ENCODE measurements at places on chromosomes 7 and 10. TPM values are rescaled to one million over a fixed set of nuclear protein-coding genes. Genes with fewer than 3 reads are reported as not detected.
A peak's percentile ranks its signal among the peaks of the same experiment; 100 is the strongest.

DNA sequence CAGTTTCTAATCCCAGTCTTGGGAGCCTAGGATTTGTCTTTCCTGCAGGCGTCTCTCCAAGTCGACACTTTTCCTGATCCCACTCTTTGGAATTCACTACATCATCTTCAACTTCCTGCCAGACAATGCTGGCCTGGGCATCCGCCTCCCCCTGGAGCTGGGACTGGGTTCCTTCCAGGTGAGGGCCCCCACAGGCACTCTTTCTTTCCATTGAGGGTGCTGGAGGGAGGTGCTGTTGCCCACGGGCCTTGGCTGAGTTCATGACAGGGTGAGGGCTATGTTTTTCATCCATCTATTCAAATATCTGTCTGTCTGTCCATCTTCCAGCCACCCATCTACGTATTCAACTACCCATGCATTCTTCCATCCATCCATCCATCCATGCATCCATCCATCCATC, 12.6 kb downstream of the GHRHR start:
- no peaks in the 10 kb centered on the region for H3K36me3 ChIP-seq
- peak; percentile 19 for DNase-seq
- H3K4me3 ChIP-seq, result no peak overlapping the region
- H3K4me1 ChIP-seq, result no peaks in the 10 kb centered on the region
- no peak overlapping the region for H3K27ac ChIP-seq

DNA sequence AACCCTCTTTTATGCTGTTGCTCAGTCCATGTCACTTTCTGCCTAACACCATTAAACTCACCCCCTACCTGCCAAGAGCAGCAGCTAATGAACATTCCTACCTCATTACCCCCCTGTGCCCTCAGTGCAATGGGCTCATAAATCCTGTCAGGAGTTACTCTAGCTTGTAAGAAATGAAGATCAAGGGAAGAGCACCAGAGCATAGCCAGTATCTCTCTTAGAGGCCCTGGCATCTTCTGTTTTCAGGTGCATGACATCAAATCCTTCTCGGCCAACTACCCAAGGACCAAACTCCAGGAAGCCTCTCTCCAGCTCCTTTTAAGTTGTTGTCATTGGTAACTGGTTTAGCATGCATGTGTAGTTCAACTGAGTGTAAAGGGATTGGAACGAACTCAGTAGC, 75.1 kb downstream of the FOXI2 start:
- DNase-seq, result no peak
- no peaks in the 10 kb centered on the region for H3K4me1 ChIP-seq
- no peak overlapping the region for H3K27ac ChIP-seq
- H3K36me3 ChIP-seq, result no peaks in the 10 kb centered on the region
- no peak overlapping the region for H3K4me3 ChIP-seq
- H3K27me3 ChIP-seq, result peaks cover 16% of the 10 kb centered on the region

The HYAL4 gene
- polyA plus RNA-seq, result 0.78 TPM

- peaks cover 6% of the 10 kb centered on the region for H3K4me1 ChIP-seq
- no peak for DNase-seq
- no peaks in the 10 kb centered on the region for H3K36me3 ChIP-seq
- no peaks in the 10 kb centered on the region for H3K27me3 ChIP-seq
- no peak overlapping the region for H3K4me3 ChIP-seq
Measured at GRCh38 chr10:122316224-122316884, 45.3 kb downstream of the BTBD16 start.

- no peaks in the 10 kb centered on the region for H3K4me1 ChIP-seq
- no peak overlapping the region for H3K27ac ChIP-seq
- H3K27me3 ChIP-seq, result no peaks in the 10 kb centered on the region
- H3K4me3 ChIP-seq, result no peak overlapping the region
- no peaks in the 10 kb centered on the region for H3K36me3 ChIP-seq
- DNase-seq, result no peak
Measured at GRCh38 chr7:123432601-123433000, 101.8 kb downstream of the IQUB start.

- H3K4me1 ChIP-seq, result peaks cover 24% of the 10 kb centered on the region
- no peak for DNase-seq
- no peaks in the 10 kb centered on the region for H3K27me3 ChIP-seq
- H3K27ac ChIP-seq, result peak overlapping the region; percentile 18
- H3K36me3 ChIP-seq, result peaks cover 16% of the 10 kb centered on the region
Measured at GRCh38 chr10:27506280-27506679, 2.2 kb downstream of the RAB18 start.

The PRTFDC1 gene
- polyA plus RNA-seq, result 5.7 TPM

- H3K4me1 ChIP-seq, result no peaks in the 10 kb centered on the region
- no peak overlapping the region for H3K27ac ChIP-seq
- no peaks in the 10 kb centered on the region for H3K36me3 ChIP-seq
- no peak for DNase-seq
Measured at GRCh38 chr10:9189448-9189847, 1135.0 kb downstream of the GATA3 start.

DNA sequence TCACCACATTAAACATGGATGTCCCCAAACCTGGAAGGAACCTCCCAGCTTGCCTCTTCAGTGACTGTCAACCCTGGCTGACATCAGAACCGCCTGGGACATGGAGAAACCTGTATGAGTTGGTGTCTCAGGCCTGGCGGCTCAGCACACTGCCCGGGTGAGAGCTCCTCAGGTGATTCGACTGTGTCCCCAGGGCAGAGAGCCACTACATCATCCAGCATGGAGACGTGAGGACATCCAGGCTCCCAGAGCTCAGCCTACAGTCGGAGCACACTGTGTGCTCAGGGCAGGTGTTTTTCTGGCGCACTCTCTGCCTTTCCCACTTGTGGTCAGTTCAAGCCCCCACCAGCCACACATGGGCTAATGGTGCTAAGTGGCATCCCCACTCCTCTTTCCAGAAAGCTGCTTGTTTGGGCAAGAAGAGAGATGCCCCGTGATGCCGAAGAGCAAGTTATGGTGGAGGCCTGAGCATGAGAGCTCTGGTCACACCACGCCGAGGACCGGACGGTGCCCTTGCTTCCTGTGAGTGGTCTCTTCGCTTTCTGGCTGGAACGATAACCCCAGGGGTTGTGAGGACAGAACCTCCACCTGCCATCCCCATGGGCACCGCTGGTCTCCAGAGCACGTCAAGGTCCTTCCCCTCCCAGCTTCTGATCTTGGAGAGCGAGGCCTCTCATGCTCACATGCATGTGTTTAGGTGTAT, 38.5 kb downstream of the AMZ1 start:
- peaks cover 5% of the 10 kb centered on the region for H3K36me3 ChIP-seq
- no peaks in the 10 kb centered on the region for H3K27me3 ChIP-seq
- no peak overlapping the region for H3K4me3 ChIP-seq
- peaks cover 8% of the 10 kb centered on the region for H3K4me1 ChIP-seq
- H3K27ac ChIP-seq, result no peak overlapping the region

- H3K36me3 ChIP-seq, result no peaks in the 10 kb centered on the region
- H3K27me3 ChIP-seq, result peaks cover 45% of the 10 kb centered on the region
- no peak for DNase-seq
- peaks cover 10% of the 10 kb centered on the region for H3K4me1 ChIP-seq
Measured at GRCh38 chr10:103277713-103278536, 987 bp downstream of the INA start.

Measured in stomach (tissue), 19 donors.